ENCODE measurements at places on chromosomes 11 and 22.

GRCh38 chr22:46574993-46575910 is 37.8 kb upstream of the CELSR1 start:
- peak; percentile 75 for DNase-seq

- no peak for DNase-seq
These were observed 9.1 kb downstream of the HPS5 start for GRCh38 chr11:18312663-18313420.

- no peak for DNase-seq
These were observed 307.5 kb downstream of the ETS1 start for GRCh38 chr11:128279866-128280265.

- no peak for DNase-seq
These were observed 10.4 kb upstream of the TUB start for GRCh38 chr11:8070417-8071115.

GRCh38 chr11:10693509-10694081 is at the start of gene IRAG1:
Gene IRAG1 (minus strand): TSS chr11:10693755. CDS start chr11:10693602, 153 bp downstream.
- no peak for DNase-seq

- no peak for DNase-seq
These were observed 47.5 kb downstream of the IGLL5 start for GRCh38 chr22:22935056-22935545.

- no peak for DNase-seq
These were observed 42.8 kb upstream of the CCND1 start for GRCh38 chr11:69598147-69598546.

DNA sequence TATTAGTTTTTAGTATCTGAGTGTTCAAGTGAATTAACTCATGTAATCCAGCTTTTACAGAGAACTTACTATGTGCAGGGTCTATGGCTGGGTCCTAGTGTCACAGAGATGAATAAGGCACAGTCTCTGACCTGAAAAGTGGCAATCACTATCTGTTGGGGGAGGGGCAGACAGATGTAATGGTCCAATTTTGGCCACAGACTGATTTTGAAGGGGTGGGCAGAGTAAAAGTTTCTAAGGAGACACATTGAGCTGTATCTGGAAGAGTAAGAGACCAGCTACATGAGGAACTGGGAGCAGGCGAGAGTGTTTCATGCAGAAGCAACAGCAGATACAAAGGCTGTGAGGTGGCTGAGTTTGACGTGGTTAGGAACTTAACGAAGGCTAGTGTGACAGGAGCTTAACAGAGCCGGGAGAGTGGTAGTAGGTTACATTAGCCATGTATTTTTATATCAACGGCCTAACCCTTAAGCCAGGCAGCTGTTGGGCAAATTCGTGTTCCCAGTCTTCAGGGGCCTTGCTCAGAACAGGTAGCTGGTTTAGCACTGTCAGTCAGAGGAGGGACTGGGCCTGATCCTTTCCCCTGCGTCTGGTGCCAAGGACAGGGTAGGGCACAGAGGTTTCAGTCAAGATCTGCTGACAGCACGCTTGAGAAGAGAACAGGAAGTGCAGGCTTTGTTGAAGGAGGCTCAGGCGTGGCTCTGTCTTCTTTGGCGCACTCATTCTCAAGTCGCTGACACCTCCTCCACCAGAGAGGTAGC is 1.4 kb upstream of the STIM1 start:
- DNase-seq: peak; percentile 54

GRCh38 chr11:65042891-65043290 is 1.9 kb downstream of the SAC3D1 start:
- no peak for DNase-seq

- no peak for DNase-seq
These were observed 64.1 kb upstream of the BIRC3 start for GRCh38 chr11:102253020-102253715.

DNA sequence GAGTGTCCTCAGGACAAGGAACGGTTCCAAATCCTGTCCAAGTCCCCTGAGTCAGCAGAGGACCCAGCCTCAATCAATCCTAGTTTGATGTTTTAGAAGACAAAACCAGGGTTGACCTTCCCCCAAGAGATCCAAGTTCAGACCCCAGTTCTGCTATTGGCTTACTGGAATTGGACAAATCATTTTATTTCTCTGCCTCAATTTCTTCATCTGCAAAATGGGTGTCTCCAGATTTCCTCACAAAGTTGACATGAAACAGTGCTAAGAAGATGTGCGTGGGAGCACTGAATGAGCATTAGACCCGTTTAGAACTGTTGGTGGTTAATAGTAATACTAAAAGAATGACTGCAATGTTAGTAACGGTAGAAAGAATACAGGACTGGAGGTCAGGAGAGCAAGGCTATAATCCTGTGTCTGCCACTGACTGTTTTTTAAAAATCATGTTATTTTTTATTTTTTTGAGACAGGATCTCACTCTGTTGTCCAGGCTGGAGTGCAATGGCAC is 32.8 kb upstream of the SCUBE1 start:
- DNase-seq: no peak

GRCh38 chr11:121029813-121030445 is 6.0 kb downstream of the TBCEL start:
- DNase-seq: no peak

GRCh38 chr11:45918962-45919675 is 1.4 kb upstream of the PEX16 start:
- DNase-seq: no peak

GRCh38 chr11:80532633-80533232 is 1091.9 kb upstream of the TENM4 start:
- DNase-seq: no peak

- DNase-seq: no peak
These were observed 194.3 kb downstream of the SWAP70 start for GRCh38 chr11:9858218-9858617.

GRCh38 chr22:23106906-23107367 is 34.9 kb downstream of the RSPH14 start:
- no peak for DNase-seq

DNA sequence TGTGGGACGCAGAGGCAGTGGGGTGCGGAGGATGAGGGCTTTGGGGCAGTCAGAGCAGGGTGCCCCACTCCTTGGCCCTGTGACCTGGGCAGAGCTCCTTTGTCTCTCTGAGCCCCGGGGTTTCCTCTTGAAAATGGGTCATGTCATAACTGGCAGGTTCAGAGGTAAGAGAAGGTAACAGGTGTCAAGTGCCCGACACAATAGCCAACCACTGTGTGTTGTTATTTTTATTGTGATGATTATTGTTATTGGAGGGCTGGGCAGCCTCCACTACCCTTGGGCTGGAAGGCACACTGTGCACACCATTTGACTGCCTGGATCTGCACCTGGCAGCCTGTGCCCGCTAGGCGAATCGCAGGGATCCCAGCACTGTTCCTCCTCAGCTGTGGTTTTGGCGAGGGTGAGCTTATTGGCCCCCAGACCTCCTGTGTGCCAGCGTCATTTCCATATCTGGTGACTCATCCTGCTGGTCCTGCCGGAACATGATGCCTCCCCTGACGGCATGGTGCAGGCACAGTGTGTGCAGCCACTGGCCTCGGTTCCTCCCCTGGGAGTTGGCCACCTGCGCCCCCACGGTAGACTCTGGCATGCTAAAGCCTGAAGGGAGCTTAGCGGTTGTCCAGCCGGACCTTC is 15.4 kb upstream of the SOX10 start:
- DNase-seq: peak; percentile 57

- DNase-seq: peak; percentile 44
These were observed 105.1 kb downstream of the FBXO7 start for GRCh38 chr22:32579529-32580220.

GRCh38 chr22:24801901-24802465 is 4.0 kb upstream of the SGSM1 start:
- DNase-seq: no peak

GRCh38 chr22:36885474-36885873 is 24.7 kb downstream of the NCF4 start:
- no peak for DNase-seq

DNA sequence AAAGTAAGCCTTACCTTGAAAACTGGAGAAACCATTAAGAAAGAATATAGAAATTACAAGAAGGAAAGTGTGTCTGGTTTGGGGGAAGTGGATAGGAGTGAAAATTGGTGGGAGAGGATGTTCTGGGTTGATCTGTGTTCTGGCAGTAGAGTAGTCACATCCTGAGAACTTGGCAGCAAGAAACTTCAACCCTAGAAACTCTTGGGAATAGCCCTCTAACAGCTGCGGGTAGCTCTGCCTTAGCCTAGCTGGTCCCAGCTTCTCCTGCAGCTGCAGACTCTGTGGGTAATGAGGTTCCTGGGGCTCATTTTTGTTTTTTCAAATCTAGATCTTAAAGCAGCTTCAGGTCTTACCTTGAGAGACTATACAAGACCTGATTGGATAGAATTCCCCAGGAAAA is 24.2 kb upstream of the OR6X1 start:
- no peak for DNase-seq

- no peak for DNase-seq
These were observed 63.9 kb upstream of the SLC35C1 start for GRCh38 chr11:45741032-45741431.

- no peak for DNase-seq
These were observed 8.0 kb downstream of the CRY2 start for GRCh38 chr11:45855308-45855707.

- DNase-seq: no peak
These were observed 3.5 kb upstream of the ZNF74 start for GRCh38 chr22:20390394-20390907.

GRCh38 chr22:38943201-38943600 is 14.2 kb upstream of the APOBEC3A start:
- DNase-seq: no peak

- no peak for DNase-seq
These were observed 109.2 kb upstream of the MTMR2 start for GRCh38 chr11:96033095-96033494.

DNA sequence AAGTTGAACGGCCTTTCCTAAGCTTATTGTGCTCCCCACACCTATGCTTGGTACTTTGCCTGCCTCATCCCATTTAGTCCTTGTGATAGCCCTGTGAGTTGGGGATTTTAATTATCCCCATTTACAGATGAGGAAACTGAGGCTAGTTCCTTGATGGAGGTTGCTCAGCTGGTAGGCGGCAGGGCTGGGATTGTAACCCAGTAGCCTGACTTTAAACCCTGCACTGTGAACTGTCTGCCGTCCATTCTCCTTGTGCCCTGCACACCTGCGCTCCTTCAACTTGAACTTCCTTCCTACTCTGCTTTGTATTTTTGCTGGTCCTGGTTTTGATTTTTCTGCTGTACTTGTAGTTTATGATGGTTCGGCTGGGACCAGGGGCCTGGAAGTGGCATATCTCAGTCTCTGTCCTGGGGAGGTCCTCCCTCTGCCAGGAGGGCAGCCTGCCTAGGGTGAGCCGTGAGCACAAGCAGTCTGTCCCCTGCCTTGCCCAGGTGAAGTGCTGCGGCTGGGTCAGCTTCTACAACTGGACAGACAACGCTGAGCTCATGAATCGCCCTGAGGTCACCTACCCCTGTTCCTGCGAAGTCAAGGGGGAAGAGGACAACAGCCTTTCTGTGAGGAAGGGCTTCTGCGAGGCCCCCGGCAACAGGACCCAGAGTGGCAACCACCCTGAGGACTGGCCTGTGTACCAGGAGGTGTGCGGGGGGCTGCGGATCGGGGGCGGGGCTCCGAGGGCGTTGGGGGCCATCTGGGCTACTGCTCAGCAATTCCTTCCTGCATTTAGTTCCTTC is 52.4 kb downstream of the CD82 start:
- peak; percentile 6 for DNase-seq

DNA sequence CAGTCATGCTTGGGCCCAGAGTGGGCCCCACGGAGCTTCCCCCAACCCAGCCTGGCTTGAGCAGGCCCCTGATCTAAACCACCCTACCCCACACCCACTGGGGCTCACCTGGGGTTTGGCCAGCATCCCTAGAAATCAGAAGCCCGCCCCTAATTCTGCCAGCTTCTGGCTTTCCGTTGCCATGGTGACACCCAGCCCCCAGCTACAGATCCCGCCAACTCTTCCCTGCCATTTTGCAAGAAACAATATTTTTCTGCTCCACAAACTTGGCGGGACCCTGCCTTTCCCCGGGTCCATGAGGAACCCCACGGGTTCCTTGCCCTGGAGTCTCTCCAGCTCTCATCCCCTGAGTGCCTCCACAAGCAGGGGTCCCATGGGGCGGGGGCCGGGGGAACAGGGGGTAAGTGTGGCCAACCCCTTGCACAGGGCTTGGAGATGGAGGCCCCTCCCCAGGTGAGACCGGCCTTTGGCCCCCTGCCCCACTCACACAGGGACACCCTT is 90.0 kb downstream of the CDKN1C start:
- peak; percentile 46 for DNase-seq

GRCh38 chr22:38490915-38491314 is 15.2 kb downstream of the DDX17 start:
- peak; percentile 74 for DNase-seq

GRCh38 chr11:44379141-44380008 is 69.4 kb upstream of the ALX4 start:
- DNase-seq: no peak

DNA sequence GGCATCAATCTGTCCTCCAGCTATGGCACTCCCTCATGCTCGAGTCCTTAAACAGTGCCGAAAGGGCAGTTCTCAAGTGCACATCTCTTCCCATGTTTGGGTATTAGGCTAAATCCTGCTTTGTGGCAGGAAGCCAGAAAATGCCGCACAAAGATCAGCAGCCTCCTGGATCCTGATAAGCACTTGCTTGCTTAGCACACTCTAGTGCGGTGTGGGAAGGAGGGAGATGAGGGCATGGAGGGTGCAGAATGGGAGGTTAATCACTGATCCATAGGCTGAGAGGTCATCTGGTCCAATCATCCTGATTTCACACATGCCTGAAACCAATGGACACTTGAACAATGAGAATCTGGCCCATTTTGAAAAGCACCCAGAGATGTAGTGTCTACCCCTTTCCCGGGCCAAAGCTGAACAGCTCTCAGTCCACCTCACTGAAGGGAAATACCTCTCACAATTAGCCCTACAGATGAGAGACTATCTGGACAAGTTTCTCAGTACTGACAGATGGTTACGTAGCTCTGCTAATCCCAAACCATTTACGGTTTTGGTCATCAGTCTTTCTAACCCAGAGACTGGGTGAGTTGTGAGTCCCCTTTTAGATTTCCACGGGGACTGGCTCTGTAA is 29.8 kb upstream of the CHRM4 start:
- DNase-seq: peak; percentile 19

- no peak for DNase-seq
These were observed 18.5 kb downstream of the MYH9 start for GRCh38 chr22:36369004-36369921.

DNA sequence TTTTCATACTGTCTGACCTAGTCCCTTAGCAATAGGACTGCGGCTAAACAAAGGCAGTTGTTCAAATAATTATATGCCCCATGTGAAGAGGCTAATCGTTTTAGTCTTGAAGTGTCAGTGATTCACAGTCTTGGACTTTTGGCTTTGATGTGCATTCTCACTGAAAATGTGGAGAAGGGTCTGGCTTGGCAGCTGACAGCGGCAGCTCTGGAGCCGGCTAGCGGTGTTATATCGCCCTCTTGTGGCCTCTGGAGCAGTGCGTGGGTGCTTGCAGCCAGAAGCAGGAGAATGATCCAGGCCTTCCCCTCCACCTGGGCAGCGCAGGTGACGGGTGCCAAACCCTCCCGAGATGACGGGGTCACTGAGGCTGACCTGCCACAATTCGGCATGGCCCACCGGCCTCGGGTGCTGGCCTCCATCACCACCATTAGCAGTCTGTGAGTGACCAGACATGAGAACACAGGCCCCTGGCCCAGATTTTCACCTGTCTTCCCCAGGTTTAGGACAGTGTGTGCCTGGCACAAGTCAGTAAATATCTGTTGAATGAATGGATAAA is 90.3 kb upstream of the PITPNB start:
- peak; percentile 89 for DNase-seq

GRCh38 chr11:80798174-80798573 is 1357.3 kb upstream of the TENM4 start:
- DNase-seq: no peak

- peak; percentile 54 for DNase-seq
These were observed 1130.4 kb downstream of the LRRC4C start for GRCh38 chr11:40328890-40329614.

GRCh38 chr11:73461964-73462363 is 85.8 kb downstream of the RELT start:
- DNase-seq: no peak
